Inflammatory macrophage treated with lipopolysaccharide for 4 hours (primary cell): ENCODE measurements at places on chromosomes 7 and 10.

GRCh38 chr7:74228951-74229900 is 19.4 kb downstream of the LAT2 start:
- DNase-seq, result peak; percentile 81

- DNase-seq, result no peak
Observed at GRCh38 chr10:100731407-100732240, 13.8 kb upstream of the PAX2 start.

GRCh38 chr7:134450294-134451000 is 8.5 kb downstream of the AKR1B1 start:
- DNase-seq, result no peak

- no peak for DNase-seq
Observed at GRCh38 chr7:55348502-55348901, 16.6 kb upstream of the LANCL2 start.

- DNase-seq, result no peak
Observed at GRCh38 chr7:85765698-85766298, 578.9 kb upstream of the SEMA3D start.

DNA sequence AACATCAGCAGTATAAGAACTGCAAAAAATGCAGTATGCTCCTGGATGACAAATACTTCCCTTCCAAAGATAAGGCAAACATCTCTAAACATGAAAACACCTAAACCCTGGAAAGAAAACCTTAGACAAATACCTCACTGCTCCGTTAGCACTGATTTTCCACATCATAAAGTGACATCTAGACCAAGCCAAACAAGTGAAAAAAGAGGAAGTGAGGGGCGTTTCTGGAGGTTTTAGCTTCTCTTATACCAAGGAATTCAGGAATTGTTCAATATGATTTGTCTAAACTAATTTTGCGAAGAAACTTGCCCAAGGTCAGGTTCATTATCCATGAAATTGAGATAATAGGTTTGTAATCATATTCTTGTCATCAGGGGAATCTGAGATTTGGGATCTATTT is 279.7 kb downstream of the ADRA2A start:
- no peak for DNase-seq

- no peak for DNase-seq
Observed at GRCh38 chr7:139646566-139646965, 123.1 kb downstream of the CLEC2L start.

DNA sequence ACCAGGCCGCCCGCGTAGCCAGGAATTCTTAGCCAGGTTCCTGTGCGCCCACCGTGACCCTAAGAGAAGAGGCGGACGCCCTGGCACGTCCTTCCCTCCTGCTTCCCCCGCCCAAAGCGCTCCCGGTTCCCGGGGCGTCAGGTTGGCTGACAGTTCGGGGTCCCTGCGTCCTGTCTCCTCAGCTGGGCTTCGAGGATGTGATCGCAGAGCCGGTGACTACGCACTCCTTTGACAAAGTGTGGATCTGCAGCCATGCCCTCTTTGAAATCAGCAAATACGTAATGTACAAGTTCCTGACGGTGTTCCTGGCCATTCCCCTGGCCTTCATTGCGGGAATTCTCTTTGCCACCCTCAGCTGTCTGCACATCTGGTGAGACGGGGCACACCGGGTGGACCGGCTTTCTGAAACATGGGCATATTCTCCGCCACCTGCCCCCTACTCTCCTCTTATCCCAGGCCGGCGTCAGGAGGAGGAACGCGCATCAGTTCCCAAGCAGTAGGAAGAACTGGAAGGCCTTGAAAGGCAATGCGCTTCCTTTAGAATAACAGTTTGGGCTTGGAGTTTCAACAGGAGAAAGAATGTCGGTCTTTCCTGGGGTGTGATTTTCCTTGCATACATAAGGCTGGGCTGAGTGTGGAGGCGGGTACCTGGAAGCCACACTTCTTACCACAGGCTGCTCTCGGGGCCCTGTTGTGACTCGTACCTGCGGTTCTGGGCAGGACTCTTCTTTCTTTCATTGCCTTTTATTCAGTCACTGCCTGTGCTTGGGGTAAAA is 728 bp downstream of the CAV2 start:
- DNase-seq, result no peak

GRCh38 chr7:157465891-157466866 is 129.4 kb downstream of the DNAJB6 start:
- DNase-seq, result no peak

- no peak for DNase-seq
Observed at GRCh38 chr10:128714644-128715415, 588.6 kb upstream of the MKI67 start.

- no peak for DNase-seq
Observed at GRCh38 chr10:98963608-98964007, 272.0 kb downstream of the HPSE2 start.

GRCh38 chr10:10647331-10647730 is 370.3 kb upstream of the CELF2 start:
- DNase-seq, result no peak

DNA sequence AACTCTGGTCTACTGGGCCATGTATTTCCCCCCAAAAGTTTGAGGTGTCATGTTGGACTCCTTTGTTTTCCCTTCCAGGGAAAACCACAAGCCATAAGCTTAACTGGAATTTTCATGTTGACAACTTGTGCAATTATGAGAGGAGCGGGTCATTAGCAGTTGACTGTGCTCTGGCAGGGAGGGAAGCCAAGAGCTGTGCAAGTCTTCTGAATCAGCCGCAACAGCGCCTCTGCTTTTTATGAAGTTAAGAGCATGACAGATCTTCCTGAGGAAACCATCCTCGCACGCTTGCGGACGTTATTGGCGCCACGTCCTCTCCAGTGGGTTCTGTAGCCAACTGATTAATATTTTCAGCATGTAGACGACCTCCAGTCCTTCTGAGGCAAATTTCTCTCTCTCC is 148.7 kb upstream of the MKI67 start:
- peak; percentile 1 for DNase-seq

GRCh38 chr10:34710391-34710751 is 104.7 kb downstream of the PARD3 start:
- DNase-seq, result no peak

- DNase-seq, result peak; percentile 48
Observed at GRCh38 chr10:11639849-11640764, 28.7 kb upstream of the USP6NL start.

- peak; percentile 38 for DNase-seq
Observed at GRCh38 chr7:17564678-17565212, 266.3 kb downstream of the AHR start.

GRCh38 chr10:114234132-114234531 is 4.9 kb upstream of the VWA2 start:
- DNase-seq, result no peak

- DNase-seq, result no peak
Observed at GRCh38 chr7:53048638-53049037, 13.2 kb downstream of the POM121L12 start.

- DNase-seq, result no peak
Observed at GRCh38 chr10:614139-614711, 75.2 kb downstream of the DIP2C start.

GRCh38 chr7:159033956-159034355 is 110.7 kb downstream of the VIPR2 start:
- no peak for DNase-seq

DNA sequence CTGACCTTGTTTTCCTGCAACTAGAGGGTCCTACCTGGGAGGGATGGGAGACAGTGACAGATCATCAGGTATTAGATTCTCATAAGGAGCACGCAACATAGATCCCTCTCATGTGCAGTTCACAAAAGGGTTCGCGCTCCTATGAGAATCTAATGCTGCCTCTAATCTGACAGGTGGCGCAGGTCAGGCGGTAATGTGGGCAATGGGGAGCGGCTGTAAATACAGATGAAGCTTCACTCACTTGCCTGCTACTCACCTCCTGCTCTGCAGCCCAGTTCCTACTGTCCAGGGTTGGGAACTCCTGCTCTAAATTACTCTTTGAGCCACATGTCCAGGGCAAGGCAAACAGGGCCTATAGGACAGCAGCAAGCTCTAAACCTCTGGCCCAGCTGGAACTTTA is 46.2 kb downstream of the GFRA1 start:
- DNase-seq, result no peak

- no peak for DNase-seq
Observed at GRCh38 chr10:102731222-102731800, 12.4 kb upstream of the WBP1L start.

GRCh38 chr7:139587535-139587934 is 64.0 kb downstream of the CLEC2L start:
- DNase-seq, result no peak

DNA sequence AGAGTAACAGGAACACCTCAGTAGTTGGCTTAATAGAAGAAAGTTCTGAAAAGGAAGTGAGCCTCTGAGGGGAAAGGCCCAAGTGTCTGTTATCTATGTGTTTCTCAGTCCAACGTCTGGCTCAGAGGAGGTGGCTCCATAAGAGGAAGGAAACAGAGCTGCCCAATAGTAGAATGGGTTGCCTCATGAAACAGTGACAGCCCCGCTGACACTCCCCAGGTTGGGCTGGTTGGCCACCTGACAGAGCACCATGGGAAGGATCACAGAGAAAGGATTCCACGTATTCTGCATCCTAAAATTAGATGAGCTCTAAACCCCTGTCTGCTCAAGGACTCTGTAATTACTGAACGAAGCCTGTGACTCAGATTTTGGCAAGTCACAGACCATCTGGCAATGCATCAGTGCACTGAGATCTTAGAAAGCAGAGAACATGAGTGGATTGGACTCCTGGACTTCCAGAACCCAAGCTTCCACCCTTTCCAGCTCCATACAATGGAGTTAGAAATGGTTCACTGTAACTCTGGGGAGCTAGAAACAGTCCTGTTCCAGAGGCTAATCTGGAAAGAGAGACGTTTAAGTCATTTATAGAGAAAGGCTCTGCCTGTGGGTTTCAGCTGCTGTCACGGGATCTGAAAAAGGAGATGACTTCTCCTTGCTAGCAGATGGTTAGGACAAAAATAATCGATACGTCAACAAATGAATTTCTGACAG is 2.9 kb downstream of the PKD2L1 start:
- peak; percentile 89 for DNase-seq

- no peak for DNase-seq
Observed at GRCh38 chr10:70967591-70968587, 79.5 kb upstream of the PCBD1 start.

- DNase-seq, result no peak
Observed at GRCh38 chr7:28183627-28184026, 3.0 kb upstream of the JAZF1 start.

GRCh38 chr7:140060243-140060630 is 2.5 kb downstream of the PARP12 start:
- DNase-seq, result no peak

GRCh38 chr7:150311711-150312110 is 11.4 kb upstream of the LRRC61 start:
- DNase-seq, result no peak

DNA sequence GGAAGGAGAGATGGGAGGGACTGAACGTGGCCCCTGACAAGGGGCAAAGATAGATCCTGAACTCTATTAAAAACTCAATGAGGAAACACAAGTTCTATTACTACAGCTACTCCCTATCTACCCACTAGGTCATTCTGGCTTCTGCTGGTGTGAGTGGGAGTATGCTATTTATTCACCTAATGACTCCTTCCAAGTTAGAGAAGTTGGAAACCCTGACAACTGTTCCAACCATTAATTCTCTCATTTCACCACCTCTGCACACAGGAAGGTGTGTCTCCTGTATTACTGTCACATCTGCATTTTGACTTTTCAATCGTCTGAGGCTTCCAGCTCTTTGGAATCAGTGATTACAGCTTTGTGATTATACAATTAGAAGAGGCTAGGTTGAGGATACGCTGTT is 169.4 kb upstream of the ADO start:
- DNase-seq, result peak; percentile 84

DNA sequence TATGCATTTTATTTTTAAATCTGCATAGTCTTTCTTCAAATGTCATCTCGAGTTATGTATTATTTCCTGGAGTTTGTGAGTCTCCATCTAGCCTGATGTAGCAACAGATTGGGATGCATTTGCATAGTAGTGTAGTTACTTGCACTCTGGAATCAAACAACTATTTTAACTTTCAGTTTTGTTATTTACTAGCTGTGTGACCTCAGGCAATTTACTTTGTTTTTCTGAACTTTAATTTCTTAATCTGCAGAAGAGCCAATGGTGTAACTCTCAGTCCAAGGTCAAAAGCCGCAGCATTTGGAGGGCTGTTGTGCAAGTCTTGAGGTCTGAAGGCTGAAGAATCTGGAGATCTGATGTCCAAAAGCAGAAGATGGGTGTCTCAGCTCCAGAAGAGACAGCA is 175.8 kb upstream of the SORCS1 start:
- DNase-seq, result no peak

GRCh38 chr10:78689584-78689935 is 379.2 kb upstream of the ZMIZ1 start:
- DNase-seq, result no peak

DNA sequence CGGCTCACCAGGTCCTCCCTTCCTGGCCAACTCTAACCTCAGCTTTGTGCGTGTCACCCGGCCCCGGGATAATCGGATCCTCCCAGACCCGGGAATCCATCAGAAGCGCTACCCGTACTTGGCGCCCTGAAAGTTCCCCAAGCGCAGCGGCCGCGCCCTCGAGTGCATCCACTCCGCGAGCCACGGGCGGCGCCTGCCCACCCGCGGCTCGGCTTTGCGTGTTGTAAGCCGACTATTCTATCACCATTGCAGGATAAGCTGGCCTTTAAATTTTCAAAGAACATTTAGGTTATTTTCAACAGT is 35.7 kb upstream of the EBLN1 start:
- DNase-seq, result peak; percentile 56

- DNase-seq, result peak; percentile 54
Observed at GRCh38 chr7:48154792-48155413, 16.4 kb upstream of the ABCA13 start.

GRCh38 chr7:121411597-121411979 is 15.5 kb upstream of the FAM3C start:
- no peak for DNase-seq

GRCh38 chr7:131769241-131769640 is 212.8 kb upstream of the PODXL start:
- DNase-seq, result no peak

DNA sequence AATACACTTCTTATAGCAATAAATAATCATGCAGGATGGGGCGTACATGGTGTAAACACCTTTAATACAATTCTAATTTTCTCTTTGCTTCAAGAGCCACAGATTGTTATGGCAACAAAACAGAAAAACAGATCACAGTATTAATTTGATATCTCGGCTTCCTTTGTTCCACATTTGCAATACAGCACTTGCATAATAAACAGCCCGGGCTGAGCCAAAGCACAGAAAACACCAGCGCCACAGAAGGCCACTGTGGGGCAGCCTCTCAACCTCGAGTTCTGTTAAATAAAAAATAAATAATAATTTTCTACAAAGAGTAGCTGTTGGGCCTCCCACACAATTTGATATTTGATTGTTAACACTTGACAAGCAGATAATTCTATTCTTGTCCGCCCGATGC is 255.9 kb downstream of the USP6NL start:
- DNase-seq, result no peak

DNA sequence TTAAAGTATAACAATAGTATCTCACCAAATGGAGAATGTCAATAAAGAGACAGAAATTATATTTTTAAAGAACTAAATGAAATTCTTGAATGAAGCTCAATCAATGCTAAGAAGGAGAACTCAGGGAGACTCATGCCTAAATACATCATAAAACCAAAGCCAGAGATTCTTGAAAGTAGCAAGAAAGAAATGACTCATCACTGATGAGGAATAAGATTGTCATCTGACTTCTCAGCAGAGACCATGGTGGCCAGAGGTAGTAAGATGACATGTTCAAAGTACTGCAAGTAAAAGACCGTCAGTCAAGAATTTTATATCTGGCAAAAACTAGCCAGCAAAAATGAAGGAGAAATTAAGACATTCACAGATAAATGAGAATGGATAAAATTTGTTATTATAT is 399.0 kb downstream of the GRID1 start:
- no peak for DNase-seq

GRCh38 chr7:3892157-3892556 is 591.1 kb downstream of the SDK1 start:
- DNase-seq, result no peak

- DNase-seq, result no peak
Observed at GRCh38 chr10:29248158-29248557, 40.7 kb upstream of the LYZL1 start.
